ENCODE measurements at places on chromosomes 3 and 15.

GRCh38 chr3:44110648-44111047 is 131.0 kb upstream of the TOPAZ1 start:
- DNase-seq, result no peak

- DNase-seq, result no peak
Measured at GRCh38 chr15:57540211-57540610, 51.5 kb upstream of the MYZAP start.

- DNase-seq, result no peak
Measured at GRCh38 chr15:65881766-65882434, 12.6 kb downstream of the RAB11A start.

GRCh38 chr3:122299215-122299614 is 25.8 kb upstream of the CSTA start:
- DNase-seq, result no peak

DNA sequence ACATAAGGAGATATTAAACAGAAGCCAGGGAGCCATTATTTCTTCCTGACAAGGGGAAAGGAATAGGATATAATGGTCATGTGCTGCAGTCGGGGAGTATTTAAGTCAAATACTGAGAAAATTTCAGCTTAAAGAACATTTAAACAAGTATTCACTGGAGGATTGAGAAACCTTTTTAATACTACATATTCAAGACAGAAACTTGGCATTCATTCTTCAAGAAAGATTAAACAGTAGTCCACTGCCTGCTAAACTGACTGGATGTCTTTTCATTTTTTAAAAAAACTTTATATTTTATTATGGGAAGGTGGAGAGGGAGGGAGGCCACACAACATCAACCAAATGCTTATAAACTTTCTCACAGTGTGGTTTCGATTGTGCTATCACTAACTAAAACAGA is 107.4 kb upstream of the CBLB start:
- DNase-seq, result no peak

GRCh38 chr3:127073941-127074820 is 91.3 kb downstream of the PLXNA1 start:
- DNase-seq, result no peak

- no peak for DNase-seq
Measured at GRCh38 chr15:33115191-33115861, 79.2 kb downstream of the FMN1 start.

DNA sequence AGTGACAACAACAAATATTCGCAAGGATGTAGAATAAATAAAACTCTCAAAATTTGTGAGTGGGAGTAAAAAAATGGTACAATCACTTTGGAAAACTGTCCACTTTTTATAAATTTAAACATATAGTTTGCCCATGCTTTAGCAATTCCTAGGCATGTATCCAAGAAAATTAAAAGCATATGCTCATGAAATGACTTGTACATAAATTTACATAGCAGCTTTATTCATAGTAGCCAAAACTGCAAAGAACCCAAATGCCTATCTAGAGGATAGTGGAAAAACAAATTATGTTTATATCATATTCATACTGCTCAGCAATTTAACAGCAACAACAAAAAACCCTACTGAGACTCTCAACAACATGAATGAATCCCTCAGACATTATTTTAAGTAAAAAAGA is 363.6 kb upstream of the CCDC54 start:
- DNase-seq, result no peak
